Natural killer cell treated with Interleukin-12 subunit alpha and Interleukin-12 subunit beta and Interleukin-15 and Interleukin-18, amount 100 ng/mL, for 72 hours (primary cell): ENCODE measurements at places on chromosomes 16 and 17.

- peaks cover 30% of the 10 kb centered on the region for H3K36me3 ChIP-seq
- no peak overlapping the region for H3K4me3 ChIP-seq
- H3K4me1 ChIP-seq = no peaks in the 10 kb centered on the region
- no peak for DNase-seq
- H3K27me3 ChIP-seq = no peaks in the 10 kb centered on the region
- no peak overlapping the region for H3K27ac ChIP-seq
Observed at GRCh38 chr17:62601471-62601870, 26.0 kb upstream of the MRC2 start.

- H3K36me3 ChIP-seq = no peaks in the 10 kb centered on the region
- peaks cover 14% of the 10 kb centered on the region for H3K4me1 ChIP-seq
- H3K27me3 ChIP-seq = no peaks in the 10 kb centered on the region
- no peak overlapping the region for H3K4me3 ChIP-seq
- no peak overlapping the region for H3K27ac ChIP-seq
Observed at GRCh38 chr17:59418732-59419166, 87.3 kb downstream of the YPEL2 start.

DNA sequence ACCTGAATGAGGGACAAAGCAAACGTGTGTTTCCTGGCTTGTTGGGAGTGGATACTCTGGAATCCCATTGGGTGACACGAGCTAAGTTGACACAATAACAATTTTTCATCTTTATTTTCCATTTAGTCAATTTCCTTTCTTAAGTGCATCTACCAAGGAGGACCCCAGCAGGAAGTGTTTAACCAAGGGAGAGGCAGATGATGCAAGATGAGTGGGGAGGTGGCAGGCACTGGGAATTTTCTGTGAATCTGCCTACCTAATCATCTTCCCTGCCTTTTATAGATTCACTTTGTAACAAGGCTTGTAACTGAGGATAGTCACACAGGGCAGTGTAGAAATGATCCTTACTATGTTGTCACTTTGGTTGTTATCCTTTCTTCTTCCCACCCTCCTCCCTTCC, 317.7 kb upstream of the HSBP1 start:
- no peak overlapping the region for H3K27ac ChIP-seq
- H3K27me3 ChIP-seq = peaks cover 34% of the 10 kb centered on the region
- no peaks in the 10 kb centered on the region for H3K4me1 ChIP-seq
- no peaks in the 10 kb centered on the region for H3K36me3 ChIP-seq
- DNase-seq = no peak

- H3K4me1 ChIP-seq = no peaks in the 10 kb centered on the region
- no peak overlapping the region for H3K27ac ChIP-seq
- DNase-seq = peak; percentile 56
- H3K36me3 ChIP-seq = no peaks in the 10 kb centered on the region
Observed at GRCh38 chr16:57500578-57501111, 14.4 kb upstream of the DOK4 start.

DNA sequence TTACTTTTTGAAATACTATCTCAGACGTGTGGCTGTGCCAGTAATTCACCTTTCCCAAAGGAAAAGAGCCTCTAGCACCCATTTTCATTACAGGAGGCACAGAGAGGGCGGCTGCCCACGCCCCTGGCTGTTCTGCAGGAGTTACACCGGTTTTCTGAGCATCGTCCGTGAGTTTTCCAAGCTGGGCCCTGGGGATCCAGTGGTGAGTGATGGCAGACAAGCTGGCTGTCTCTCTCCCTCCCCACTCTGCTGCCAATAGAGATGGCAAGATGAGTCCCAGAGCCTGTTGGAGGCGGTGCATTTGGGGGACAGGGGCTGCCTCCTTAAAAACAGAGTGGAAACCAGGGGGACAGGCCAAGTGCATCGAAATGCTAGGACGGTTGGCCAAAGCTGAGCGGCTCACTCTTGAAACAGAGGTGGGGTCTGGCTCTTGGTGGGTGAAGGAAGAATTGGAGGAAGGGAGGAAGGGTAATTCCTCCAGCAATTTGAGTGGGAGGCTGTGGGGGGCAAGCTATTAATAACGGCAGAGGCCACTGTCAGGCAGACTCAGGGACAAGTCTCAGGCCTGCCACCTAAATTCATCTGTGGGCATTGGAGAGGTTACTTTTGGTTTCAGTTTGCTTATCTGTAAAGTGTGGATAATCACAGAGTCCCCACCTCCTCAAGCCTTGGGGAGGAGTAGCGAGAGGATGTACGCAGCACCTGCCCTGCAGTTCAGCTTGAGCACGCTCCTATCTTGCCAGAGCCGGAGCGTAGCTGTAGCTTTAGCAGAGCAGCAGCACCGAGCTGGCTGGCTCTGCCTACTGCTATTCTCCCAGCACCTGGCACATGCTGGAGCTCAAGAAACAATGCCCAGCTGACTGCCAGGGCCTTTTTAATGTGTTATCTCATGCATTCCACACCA, 7.5 kb upstream of the NOS2 start:
- H3K4me1 ChIP-seq = peaks cover 46% of the 10 kb centered on the region
- no peaks in the 10 kb centered on the region for H3K27me3 ChIP-seq
- peak overlapping the region; percentile 78 for H3K4me3 ChIP-seq
- H3K27ac ChIP-seq = peak overlapping the region; percentile 81
- H3K36me3 ChIP-seq = no peaks in the 10 kb centered on the region

DNA sequence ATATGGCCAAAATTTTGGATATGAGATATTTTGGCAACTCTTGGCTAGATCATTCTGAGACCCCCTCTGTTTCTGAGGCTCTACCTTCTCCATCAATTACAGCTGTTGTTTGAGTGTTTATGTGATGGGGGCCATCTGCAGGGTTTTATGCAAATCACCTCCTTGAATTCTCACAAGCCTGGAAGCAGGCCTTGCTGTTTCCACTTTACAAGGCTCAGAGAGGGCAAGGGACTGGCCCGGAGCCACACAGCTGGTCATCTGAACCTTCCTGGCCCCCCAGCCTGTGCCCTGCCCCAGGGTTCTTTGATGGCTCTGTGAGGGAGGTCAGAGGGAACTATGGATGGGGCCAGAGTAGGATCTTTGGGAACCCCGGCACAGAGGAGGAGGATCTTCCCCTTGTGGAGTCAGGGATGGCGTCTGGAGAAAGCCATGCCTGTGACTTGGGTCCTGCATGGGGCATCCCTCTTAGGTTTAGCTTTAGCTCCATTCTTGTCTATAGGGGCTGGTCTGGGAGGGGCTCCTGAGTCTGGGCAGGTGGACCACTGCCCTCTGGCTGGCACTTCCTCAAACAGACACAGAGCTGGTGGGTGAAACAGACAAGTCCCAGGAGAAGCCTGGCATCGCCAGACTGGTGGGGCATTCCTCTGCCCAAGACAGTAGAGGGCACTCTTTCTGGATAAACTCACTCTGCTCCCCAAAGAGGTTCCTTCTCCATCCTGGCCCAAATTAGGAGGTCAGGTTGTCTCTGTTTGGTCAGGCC, 26.2 kb downstream of the IL21R start:
- H3K4me3 ChIP-seq = peak overlapping the region; percentile 51
- H3K27me3 ChIP-seq = no peaks in the 10 kb centered on the region
- peaks cover 22% of the 10 kb centered on the region for H3K36me3 ChIP-seq
- peaks cover 79% of the 10 kb centered on the region for H3K4me1 ChIP-seq
- peak overlapping the region; percentile 95 for H3K27ac ChIP-seq
